ENCODE measurements at places on chromosomes 5 and 9.

- DNase-seq, result no peak
These were observed 29.9 kb downstream of the COL15A1 start for GRCh38 chr9:98973576-98973975.

DNA sequence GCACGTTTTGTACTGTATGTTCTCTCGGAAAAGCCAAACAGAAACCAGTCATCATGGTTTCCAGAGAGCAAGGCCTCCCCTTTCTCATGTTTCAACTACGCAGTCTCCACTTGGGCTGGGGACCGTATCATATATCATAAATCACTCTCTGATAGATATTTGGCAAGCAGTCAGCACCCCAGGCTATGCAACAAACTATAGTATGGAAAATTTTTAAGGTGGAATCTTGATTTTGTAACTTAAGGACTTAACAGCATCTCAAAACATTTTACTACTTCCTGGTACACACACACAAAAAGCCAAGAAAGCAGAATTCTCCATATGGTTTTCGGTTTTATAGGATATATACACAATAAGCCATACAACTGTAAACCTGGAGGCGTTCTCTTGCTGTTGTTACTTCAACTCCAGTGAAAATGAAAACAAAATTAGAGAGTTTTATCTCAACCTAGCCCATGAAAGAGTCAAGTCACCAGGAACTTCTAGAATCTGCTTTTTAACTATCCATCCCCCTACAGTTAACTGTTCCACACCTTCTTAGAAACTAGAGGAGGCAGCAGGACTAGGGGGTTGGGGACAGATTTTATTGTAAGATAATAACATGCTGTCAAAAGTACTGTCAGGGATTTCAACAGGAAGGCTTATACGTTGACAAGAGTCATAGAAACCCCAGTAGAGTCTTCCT lies 283.4 kb downstream of the NFIB start:
- no peak for DNase-seq

DNA sequence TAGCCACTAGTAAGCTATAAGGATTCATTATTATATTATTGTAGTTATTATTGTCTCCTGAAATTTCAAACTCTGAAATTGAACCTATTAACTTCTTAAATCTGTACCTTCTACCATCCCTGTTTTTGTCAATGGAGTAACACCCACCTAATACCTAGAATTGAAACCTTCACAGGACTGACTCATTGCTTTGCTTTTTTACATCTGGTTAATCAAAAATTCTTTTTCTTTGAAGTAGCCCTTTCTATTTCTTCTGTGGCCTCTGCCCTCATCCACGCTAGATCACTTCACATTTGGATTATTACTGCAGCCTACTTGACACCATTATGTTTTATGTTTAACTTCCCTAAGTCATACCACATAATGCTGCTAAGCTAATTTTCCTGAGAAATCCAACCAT lies 35.6 kb downstream of the RBM27 start:
- DNase-seq, result no peak

- no peak for DNase-seq
These were observed 82.9 kb downstream of the UGCG start for GRCh38 chr9:111979561-111979960.

DNA sequence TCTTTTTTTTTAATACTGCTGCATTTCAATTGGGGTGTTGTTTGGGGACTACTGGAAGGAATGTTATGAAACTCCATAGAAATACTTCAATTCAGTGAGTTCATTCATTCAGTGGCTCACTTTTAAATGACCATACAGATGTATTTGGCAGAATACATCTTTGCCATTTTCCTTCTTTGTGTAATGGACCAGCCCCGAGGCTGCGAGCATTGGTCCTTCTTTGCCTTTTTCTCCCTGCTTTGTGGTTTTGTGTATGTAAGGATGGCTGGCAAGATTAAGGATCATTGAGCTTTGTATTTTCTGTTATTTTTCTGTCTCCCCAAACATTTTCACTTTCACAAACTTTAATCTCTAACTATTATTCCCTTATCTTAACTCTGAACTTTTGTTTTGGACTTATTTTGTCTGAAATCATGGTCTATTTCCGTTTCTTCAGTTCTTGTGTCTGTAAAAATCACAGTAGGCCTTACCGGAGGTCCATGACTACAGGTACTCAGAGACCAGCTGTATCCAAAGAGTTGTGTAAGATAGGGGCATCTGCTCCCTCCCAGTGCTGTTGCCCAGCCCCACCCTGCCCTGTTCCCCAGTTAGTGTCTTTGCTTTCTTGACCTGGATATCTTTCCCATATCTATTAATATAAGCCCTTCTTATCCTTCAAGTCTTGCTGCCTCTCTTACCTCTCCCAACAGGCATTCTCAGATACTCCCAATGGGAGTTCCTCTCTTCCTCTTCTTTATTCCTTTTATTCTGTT lies 154.3 kb upstream of the DMRT1 start:
- DNase-seq, result no peak
